ENCODE measurements at places on chromosomes 16 and 17.

DNA sequence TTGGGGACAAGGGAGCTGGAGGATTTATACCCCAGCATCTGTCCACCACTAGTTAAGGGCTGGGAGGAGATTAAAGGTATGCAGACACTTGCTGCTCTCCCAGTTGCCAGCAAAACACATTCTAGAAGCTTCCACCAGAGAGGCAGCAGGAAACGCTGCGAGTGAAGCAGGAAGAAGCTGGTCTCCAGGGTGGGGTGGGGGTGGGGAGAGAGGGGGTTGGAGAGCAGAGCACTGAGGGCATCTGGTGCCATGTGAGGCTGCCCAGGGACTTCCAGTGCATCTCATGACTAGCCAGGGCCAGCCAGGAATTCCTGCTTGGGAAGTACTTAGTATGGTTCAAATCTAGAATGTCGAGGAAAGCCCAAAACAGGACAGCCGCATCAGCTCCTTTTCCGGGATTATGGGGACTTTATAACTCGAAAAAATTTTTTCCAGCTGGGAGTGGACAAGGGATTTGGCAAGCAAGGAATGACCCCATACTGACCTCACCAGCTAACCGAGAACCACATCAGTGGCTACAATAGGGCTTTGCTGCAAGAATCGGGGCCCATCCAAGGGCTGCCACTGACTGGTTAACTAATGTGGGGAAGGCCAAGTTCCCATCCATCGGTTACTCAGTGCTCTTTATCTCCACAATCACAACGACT, 26.2 kb upstream of the AXIN2 start:
- no peak for DNase-seq
- H3K36me3 ChIP-seq, result no peaks in the 10 kb centered on the region
- no peak overlapping the region for H3K4me3 ChIP-seq

GRCh38 chr16:55145771-55146603, 178.0 kb upstream of the IRX6 start:
- no peaks in the 10 kb centered on the region for H3K4me1 ChIP-seq
- H3K27me3 ChIP-seq, result no peaks in the 10 kb centered on the region

GRCh38 chr17:74325743-74326379, at the start of gene KIF19:
Gene KIF19 (plus strand): TSS chr17:74326226. CDS start chr17:74326350, 124 bp downstream.
- H3K27me3 ChIP-seq, result no peaks in the 10 kb centered on the region
- no peaks in the 10 kb centered on the region for H3K36me3 ChIP-seq
- H3K4me3 ChIP-seq, result peak within 1 kb of the TSS; percentile 66
- H3K4me1 ChIP-seq, result no peaks in the 10 kb centered on the region
- H3K27ac ChIP-seq, result no peak within 1 kb of the TSS

DNA sequence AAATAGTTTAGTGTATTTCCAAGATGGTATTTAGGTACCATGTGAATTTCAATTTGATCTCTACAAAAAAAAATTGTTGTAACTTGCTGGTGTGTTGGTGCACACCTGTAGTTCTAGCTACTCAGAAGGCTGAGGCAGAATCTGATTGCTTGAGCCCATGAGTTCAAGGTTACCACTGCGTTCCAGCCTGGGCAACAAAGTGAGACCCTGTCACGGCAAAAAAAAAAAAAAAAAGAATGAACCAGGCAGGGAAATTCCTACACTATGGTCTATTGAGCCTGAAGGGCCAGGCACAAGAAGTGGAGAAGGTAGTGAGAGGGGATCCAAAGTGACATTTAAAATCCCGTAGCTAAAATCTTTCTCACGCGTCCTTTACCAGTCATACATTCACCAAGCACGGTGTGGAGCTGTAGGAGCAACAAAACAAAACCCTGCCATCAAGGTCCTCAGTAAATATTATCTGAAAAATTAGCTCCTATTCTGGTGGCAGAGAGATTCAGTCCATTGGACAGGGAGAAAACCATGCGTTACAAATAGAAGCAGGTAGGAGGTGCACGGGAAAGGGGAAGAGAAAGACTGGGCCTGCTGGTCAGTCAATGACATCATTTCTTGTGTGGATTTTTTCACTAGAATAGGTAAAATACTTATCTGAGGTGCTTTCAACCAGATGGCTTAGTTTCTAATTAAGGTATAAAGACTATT, 27.3 kb downstream of the TXNDC11 start:
- H3K27ac ChIP-seq, result no peak overlapping the region
- H3K4me1 ChIP-seq, result peaks cover 5% of the 10 kb centered on the region
- peaks cover 7% of the 10 kb centered on the region for H3K36me3 ChIP-seq
- H3K27me3 ChIP-seq, result no peaks in the 10 kb centered on the region
- no peak for DNase-seq

DNA sequence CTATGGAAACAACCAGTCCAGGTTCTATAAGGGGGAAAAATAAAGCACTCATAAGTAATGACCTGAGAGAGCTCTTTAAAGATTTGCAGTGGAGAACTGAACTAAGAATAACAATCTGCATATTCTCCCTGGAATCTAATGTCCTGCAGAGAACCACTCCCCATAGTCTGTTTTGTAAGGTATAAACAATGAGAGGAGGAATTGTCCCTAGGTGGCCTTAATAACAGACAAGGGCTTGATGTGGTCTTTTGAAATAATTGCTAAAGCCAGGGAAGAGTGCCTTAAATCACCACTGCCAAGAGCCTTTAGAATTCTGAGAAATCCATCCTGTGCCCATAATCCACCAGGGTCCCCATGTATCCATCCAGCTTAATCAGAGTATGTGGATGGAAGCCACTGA, 106.3 kb downstream of the CDH11 start:
- no peaks in the 10 kb centered on the region for H3K27me3 ChIP-seq
- H3K4me3 ChIP-seq, result no peak overlapping the region
- no peaks in the 10 kb centered on the region for H3K36me3 ChIP-seq
- no peak for DNase-seq

GRCh38 chr16:85136702-85137322, 24.5 kb upstream of the CIBAR2 start:
- H3K27me3 ChIP-seq, result no peaks in the 10 kb centered on the region
- DNase-seq, result no peak
- no peaks in the 10 kb centered on the region for H3K36me3 ChIP-seq
